NCI-H2171 (cell line): ENCODE measurements at places on chromosomes 7 and 10.

- DNase-seq, result no peak
These were observed 609.4 kb upstream of the PCDH15 start for GRCh38 chr10:55410415-55410885.

DNA sequence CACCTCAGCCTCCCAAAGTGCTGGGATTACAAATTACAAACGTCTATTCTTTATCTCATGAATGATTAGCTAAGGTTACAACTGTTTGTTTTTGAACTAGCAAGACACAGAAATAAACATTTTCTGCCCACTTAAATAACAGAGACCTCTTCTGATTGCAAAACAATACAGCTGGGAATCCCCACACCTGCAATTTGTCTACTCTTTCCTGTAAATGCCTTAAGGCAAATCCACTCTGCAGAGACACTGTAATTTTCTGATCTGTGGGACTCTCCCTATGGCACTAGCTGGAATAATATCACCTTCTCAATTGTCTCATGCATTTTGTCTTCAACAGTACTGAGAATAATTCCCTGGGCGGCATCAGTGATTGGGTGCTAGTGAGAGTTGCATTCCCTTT, 149.3 kb upstream of the FAM3C start:
- no peak for DNase-seq

- DNase-seq, result no peak
These were observed 62.3 kb upstream of the DGKI start for GRCh38 chr7:137909042-137909441.

DNA sequence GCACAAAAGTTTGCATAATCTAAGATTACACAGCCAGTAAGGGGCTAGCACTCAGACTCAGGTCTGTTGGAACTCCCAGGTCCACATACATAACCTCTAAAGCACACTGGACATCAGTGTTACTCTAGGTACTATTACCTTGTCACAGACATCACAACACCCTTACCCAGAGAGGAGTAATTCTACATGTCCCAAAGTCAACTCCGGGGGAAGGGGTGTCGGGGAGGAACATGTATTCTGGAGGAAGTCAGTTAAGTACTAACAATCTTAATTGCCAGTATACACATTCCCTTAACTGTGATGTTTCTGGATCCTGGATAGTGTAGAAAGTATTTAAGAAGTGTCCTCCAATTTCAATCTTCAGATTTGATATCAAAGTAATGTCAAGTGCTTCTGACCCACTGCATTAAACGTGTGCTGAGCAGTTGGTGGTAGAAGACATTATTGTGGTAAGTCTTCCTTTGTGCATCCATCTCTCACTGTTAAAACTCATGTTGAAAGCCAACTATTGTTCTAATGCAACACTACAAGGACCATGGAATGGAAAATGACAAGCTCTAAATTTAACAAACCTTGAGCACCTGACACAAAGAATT, 155.4 kb downstream of the CRPPA start:
- DNase-seq, result no peak

- DNase-seq, result no peak
These were observed 331.5 kb downstream of the DNAJB6 start for GRCh38 chr7:157668221-157668883.
